ENCODE measurements at places on chromosomes 13 and 19.

GRCh38 chr19:39264306-39265290 is 3.6 kb upstream of the IFNL2 start:
- DNase-seq, result no peak

DNA sequence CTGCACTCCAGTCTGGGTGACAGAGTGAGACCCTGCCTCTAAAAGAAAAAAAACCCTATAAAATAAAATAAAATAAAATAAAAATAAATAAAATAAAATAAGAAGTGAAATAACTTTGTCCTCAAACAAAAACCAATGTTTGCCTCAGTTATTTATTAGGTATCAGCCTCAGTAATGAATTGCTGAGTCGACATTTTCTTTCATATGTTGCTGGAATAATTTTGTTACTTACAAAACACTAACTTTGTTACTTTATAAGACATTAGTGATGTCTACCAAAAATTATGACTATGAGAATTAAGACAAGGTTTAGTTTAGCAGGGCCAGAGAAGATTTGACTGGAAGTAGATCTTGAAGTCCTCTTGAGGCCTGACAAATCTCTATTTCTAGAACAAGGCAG is 2074.5 kb upstream of the PCDH20 start:
- no peak for DNase-seq

DNA sequence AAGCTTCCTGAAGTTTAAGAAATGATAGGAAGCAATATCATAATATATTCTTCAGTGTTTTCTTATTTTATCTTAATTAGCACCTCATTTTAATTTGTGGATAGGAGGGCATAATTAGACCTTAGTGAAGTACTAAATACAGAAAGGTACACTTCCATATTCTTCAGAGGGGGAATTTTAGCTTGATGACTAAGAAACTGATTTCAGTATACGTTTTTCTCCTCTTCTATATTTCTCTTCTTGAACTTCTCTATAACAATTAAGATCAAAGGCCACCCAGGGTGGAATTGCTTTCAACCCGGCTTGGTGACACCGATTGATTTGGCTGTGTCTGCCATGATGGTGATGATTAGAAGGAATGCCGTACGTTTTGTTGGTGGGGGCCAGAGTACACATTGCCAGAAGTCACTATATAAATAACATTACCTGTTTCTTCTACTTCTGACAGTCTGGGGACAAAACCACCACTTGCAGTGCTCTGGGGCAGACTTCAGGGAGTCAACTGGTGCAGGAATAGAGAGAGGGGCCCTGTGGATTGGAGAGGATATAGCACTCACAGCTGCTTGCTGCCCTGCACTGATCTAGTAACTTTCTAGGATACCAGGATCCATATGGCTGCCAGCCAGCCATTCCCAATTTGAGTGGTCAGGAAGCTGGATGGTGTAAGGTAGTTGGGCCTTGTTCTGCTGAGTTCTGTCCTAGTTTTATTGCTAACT is 73.8 kb downstream of the SPATA13 start:
- no peak for DNase-seq

- DNase-seq, result no peak
These were observed 115.4 kb upstream of the TMTC4 start for GRCh38 chr13:100789968-100790367.

GRCh38 chr13:84445776-84446175 is 563.5 kb upstream of the SLITRK1 start:
- no peak for DNase-seq

GRCh38 chr19:6963937-6964336 is 57.3 kb downstream of the MBD3L2B start:
- DNase-seq, result no peak

DNA sequence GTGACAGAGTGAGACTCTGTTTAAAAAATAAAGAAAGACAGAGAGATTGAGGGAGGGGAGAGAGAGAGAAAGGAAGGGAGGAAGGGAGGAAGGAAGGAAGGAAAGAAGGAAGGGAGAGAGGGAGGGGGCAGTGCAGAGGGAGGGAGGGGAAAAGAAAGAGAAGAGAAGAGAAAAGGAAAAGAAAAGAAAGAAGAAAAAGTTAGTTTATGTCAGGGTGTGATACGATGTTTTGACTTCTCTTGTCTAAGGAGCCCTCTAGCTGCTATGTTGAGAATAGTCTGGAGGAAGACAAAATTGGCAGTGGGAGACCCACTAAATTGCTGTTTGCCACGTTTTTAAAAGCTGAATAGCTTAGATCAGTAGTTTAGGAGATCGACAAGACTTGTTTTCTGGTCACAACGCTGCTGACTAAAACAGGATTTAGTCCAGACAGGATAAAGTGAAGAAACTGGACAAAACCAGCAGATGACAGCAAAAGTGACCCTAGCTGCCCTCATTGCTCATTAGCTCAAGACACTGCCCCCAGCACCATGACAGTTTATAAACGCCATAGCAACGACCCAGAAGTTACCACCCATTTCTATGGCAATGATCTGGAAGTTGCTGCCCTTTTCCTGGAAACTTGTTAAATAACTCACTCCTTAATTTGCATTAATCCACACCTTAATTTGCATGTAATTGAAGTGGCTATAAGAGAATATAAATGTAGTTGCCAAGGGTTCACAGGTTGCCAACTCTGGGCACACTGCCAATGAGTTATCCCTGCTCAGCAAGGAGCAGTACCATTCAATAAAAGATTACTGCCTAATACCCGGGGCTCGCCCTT is 11.1 kb downstream of the TEX101 start:
- no peak for DNase-seq

- no peak for DNase-seq
These were observed 1287.6 kb downstream of the EFNB2 start for GRCh38 chr13:105247830-105248229.

All from fibroblast of skin of left biceps (primary cell).